Epithelial cell of alveolus of lung (primary cell): ENCODE measurements at places on chromosomes 4 and X. TPM values are rescaled to one million over a fixed set of nuclear protein-coding genes. Genes with fewer than 3 reads are reported as not detected.

Gene HOPX
- 2.2 and 5.2 TPM in 2 replicates for total RNA-seq

Gene CLIC2
- total RNA-seq, result 0.39 and 0.88 TPM in 2 replicates

Gene SLC4A4
- total RNA-seq, result 2.8 and 32.1 TPM in 2 replicates

Gene GPR34
- total RNA-seq, result not detected in 2 replicates

Gene HTN1
- not detected in 2 replicates for total RNA-seq

Gene ARHGEF6
- total RNA-seq, result 4.0 and 10.1 TPM in 2 replicates

Gene NXF2B
- not detected in 2 replicates for total RNA-seq

Gene CLNK
- total RNA-seq, result not detected in 2 replicates

Gene PF4V1
- total RNA-seq, result 1.3 TPM in 1 of 2 replicates, not detected in the other

Gene ARHGAP36
- not detected in 2 replicates for total RNA-seq

Gene IL21
- not detected in 2 replicates for total RNA-seq

Gene OCIAD1
- 94.0 and 158 TPM in 2 replicates for total RNA-seq

Gene PHKA1
- 5.3 and 6.5 TPM in 2 replicates for total RNA-seq

Gene ATP8A1
- total RNA-seq, result 0.40 and 0.78 TPM in 2 replicates

Gene ZAR1
- not detected in 2 replicates for total RNA-seq

Gene SPANXA1
- not detected in 2 replicates for total RNA-seq

Gene IGSF1
- total RNA-seq, result 0.26 and 0.48 TPM in 2 replicates

Gene BST1
- 11.2 and 12.9 TPM in 2 replicates for total RNA-seq

Gene RNF175
- total RNA-seq, result 2.1 and 9.4 TPM in 2 replicates

Gene EMCN
- 0.16 TPM in 1 of 2 replicates, not detected in the other for total RNA-seq

Gene FMR1NB
- total RNA-seq, result not detected in 2 replicates

Gene PLA2G12A
- 13.7 and 28.3 TPM in 2 replicates for total RNA-seq

Gene VCX2
- total RNA-seq, result not detected in 2 replicates

Gene GPM6B
- total RNA-seq, result 2.3 and 5.3 TPM in 2 replicates

Gene CFI
- 12.2 and 18.3 TPM in 2 replicates for total RNA-seq

Gene LAMP2
- total RNA-seq, result 116 and 147 TPM in 2 replicates

Gene FGF13
- 1.0 and 3.4 TPM in 2 replicates for total RNA-seq

Gene CCDC110
- total RNA-seq, result 0.88 and 1.2 TPM in 2 replicates

Gene N4BP2
- total RNA-seq, result 3.9 and 4.8 TPM in 2 replicates
